ENCODE measurements at places on chromosomes 2 and 18.

DNA sequence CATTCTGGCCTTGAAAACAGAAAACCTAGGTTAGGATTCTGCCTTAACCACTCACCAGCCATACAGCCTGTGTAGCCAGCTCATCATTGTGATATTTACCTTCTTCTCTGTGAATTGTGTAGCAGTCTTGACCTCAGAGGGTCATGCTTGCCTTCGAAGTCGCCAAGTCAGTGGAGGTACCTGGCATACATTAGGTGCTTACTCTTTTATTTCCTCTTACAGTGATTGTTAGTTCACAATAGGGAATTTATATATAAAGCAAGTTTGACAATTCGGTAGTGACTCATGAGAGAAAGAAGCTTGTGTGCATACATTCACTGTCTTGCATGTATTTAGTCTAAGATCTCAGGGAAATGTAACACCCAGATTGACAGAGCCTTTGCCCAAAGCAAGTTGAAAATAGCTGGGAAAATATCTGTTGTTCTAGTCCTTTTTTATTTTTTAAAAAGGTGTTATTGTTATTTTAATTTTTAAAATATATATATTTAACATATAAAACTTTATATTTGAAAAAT lies 290.6 kb downstream of the PTGR3 start:
- no peak for DNase-seq

- no peak for DNase-seq
These were observed 97.0 kb upstream of the PAPOLG start for GRCh38 chr2:60659026-60659425.

- no peak for DNase-seq
These were observed 53.9 kb downstream of the NGEF start for GRCh38 chr2:232959139-232959538.

- no peak for DNase-seq
These were observed 22.7 kb downstream of the FAM124B start for GRCh38 chr2:224379172-224379571.

DNA sequence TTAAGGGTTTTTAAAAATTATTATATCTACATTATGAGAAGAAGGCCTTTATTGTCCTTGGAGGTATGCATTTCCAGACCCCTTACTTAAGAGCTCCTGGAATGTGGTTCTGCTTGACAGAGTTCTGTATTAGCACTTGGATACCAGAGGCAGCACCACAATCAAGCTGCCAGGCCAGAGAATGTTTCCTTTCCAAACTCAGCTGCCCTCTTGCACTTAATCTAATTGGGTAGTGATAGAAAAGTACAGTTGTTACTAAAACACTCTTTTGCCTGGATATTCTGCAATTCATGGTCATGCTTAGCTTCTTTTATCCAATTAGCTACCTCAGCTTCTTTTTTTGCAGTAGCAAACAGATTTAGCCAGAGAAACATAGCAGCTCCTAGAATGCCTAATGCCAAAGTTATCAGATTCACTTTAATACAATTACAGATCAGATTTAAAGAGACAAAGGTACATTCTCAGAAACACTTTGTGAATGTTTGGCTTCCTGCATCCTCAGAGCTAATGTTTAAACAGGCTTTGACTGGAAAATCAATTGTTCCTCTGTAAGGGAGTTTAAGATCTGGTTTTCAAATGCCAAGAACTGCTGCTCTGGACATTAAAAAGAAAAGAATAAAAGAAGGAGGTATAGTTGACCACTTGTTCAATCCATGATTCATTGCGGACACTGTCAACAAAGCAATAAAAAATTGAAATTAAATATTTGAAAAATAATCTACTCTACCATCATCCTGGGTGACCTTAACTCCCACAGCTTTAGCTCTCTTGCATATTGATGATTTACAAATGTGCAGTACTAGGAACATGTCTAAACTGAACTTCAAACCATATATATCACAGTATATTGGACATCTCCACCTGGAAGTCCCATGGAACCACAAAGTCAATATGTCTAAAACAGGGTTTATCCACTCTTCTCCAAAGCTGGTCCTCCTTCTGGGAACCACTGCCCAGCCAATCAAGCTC lies 12.8 kb downstream of the NOSTRIN start:
- no peak for DNase-seq

DNA sequence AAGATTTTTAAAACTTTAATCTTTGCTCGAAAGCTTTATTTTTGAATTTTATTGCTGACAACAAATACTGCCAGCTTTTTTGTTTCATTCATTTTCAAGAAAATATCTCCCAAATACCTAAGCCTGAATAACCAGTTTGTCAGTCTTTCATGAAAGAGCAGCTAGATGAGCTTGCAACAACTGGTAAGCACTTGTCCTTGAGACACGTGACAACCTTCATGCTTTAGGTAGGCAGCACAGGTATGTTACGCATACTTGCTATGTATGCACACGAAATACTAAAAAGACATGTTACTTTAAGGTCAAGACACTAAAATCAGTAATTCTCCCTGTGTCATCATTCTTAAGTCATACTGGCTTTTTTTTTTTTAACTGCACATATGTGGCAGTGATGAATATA lies 12.3 kb downstream of the CEBPZ start:
- DNase-seq = no peak

GRCh38 chr2:170660409-170660808 lies 54.7 kb upstream of the SP5 start:
- DNase-seq = no peak

DNA sequence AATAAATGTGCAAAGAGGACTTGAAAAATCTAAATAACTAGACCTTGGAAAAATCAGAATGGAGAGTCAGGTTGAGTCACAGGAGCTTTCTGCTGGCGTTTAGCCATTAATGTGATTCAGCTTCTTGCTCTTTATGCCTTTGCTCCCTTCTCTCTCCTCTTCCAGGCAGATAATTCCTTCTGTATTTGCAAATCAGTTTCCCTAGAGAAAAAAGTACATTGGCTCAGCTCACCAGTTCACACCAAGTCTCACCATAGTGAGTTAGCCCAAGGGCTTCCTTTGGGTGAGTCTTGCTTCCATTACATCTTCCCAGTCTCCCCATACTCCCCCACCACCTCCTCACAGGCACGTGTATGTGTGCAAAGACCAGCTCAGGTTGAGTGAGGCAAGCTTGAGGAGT lies 73.6 kb downstream of the CYBRD1 start:
- no peak for DNase-seq

GRCh38 chr2:144052083-144052482 lies 467.8 kb downstream of the ZEB2 start:
- no peak for DNase-seq

DNA sequence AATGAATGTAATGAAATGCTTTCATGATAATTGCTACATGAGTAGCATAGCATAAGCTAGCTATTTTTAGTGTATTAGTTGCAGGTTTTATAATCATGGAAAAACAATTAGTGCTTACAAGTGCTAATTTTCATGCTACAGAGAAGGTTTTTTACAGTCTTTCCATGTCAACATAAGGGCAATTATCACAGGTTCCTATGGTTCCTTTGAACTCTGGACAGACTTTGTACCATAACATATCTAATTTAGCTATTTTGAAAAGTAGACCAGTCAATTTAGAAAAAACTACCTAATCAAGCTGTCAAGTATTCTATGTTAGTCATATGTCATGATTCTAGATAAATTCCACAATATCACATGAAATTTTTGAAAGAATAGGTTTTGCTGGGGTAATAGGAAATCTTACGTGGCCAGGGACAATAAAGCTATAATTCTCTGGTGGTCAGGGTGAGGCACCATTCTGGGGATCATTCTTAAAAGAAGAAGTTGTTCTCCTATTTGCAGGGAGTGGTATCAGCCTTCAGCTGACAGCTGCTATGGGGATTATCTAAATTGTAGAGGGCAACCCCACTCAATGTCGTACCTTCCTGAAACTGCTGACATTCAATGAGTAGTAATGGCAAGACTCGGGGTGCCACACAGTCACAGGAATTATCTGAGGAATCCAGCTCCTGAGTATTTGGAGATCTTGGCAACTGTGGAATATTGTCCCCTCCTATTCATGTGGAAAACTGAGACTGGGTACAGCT lies 724.0 kb upstream of the LINC00305 start:
- DNase-seq = no peak

DNA sequence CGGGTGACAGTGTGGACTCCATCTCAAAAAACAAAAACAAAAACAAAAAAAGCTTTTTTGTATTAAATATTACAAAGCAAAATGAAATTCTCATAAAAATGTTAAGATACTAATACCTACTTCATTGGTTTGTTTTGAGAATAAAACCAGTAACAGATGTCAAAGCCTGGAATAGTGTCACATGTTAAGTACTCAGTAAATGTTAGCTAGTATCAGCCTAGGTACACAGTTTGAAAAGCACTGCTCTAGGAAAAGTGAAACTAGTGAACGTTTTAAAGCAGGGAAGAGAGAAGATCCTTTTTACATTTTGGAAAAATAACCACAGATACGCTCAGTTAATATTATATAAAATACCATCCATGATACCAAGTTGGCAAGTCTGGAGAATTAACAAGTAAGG lies 37.1 kb upstream of the ADAM17 start:
- DNase-seq = no peak

DNA sequence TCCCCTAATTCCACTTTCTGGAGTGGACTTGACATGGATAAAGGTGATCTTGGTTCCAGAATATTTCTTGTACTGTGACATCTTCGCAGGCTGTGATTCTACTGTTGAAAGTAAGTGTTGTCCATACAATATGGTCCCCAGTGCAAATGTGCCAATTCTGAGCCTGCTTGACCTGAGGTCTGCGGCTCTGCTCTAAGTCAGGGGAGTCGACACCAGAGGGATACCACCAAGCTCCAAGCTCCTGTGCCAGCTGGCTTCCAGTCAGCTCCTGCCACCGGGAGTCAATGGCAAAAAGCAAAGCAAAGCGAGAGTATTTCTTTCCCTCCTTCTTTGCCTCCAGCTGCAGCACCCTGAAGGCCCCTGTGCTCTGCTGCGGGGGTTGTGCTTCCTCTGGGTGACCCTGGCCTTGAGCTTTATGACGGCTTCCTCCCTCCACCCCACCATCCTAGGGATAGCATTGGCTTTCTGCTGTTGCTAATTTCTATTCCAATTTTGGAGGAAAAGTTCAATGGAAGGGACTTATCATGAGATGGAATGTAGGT lies 50.4 kb downstream of the SLC35F5 start:
- DNase-seq = no peak

GRCh38 chr2:3222636-3223035 lies 155.0 kb downstream of the EIPR1 start:
- no peak for DNase-seq

DNA sequence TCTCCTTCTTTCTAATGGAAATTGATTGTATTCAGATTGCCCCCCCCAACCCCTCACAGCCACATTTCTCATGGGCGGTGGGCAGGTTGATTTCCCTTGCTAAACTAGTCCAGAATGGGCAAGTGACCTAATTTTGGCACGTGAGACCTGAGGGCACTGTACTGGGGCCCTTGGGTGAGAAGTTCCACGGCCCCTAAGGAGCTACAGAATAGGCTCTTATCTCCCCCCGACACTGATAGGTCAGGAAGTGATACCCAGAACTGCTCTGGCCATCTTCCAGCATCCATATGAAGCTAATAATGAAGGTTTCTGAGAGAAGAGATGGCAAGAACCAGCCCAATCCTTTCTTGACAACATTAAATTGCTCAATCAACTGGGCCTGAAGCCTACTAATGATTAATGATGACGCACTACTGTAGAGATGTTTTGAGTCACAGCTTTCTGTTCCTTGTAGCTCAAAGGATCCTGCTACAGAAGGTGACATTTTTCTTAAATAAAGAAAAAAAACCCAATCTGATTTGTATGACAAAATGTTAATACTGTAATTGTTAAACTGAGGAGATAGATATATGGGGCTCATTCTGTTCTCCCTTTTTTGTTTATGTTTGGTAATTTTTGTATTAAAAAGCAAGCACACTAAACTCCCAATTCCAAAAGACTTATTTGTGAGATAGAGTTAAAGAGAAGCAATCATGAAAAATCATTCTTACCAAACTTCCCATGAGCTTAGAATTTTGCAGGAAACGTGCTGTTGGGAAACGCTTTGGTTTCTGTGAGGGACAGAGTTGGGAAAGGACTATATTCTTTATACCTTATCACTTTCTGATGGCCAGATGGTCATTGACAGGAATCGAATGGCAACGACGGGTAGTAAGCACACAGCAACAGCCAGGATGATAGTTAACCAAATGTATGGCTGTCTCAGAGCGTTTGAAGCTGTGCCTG lies 28.2 kb upstream of the NARS1 start:
- DNase-seq = no peak

- no peak for DNase-seq
These were observed 22.2 kb downstream of the TSN start for GRCh38 chr2:121777699-121778058.

- no peak for DNase-seq
These were observed 5.4 kb upstream of the CHRNG start for GRCh38 chr2:232533944-232534710.

DNA sequence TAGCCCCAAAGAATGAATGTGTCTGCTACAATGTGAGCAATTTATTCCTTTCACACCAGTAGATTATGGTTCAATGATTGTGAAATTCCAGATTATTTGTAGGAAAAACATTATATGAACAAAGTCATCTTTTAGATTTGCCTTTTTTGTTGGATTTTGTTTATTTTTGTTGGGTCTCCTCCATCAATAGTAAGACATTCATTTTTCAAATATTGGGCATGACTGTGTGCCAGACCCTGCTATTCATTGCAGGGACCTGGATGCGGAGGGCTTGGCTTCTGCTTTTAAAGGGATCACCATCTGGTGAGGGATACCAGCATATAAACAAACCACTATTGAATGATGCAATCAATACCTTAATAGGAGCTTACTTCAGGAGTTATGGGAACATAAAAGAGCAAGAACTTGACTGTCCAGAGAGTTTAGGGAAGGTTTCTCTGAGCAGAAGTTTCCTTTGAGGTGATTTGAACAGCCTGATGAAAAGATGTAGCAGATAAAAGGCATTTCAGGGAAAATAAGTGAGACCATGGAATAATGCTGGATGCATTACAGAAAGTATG lies 486.7 kb downstream of the EPHA4 start:
- DNase-seq = no peak

GRCh38 chr2:226754821-226755604 lies 44.6 kb downstream of the IRS1 start:
- DNase-seq = no peak

DNA sequence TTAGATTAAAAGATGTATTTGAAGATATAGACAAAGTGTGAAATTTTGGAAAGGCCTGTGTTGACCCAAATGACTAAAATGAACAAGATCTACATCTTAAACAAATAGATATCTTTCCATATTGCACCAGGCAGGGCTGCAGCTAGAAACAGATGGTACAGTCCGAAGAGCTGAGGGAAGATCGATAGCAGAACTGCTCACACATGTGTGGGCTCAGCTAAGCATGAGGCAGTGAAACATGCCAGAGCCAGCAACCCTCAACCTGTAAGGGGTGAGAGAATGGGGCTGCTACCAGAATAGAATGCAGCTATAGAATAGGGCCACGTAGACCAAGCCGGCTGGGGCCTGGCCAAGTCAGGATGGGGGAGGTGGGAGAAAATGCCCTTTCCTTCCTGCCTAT lies 87.8 kb downstream of the SLC5A7 start:
- no peak for DNase-seq

GRCh38 chr2:10523406-10524189 lies 75.5 kb upstream of the ODC1 start:
- no peak for DNase-seq

DNA sequence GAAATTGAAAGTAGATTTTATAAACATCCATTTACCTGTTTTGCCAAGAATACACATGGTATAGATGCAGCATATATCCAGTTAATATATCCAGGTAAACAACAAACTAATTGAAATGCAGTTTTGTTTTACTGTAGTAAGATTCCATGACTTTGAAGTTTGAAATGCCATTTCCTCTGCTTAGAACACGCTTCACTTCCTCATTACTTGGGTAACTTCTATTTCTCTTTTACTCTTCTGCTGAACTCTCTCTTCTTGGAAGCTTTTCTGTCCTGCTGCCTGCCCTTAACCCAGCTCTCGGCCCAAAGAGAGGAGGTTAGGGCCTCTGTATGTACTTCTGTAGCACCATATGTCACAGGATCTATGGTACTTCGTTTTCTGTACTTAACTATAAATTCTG lies 14.1 kb upstream of the IL1RL2 start:
- no peak for DNase-seq

Measured in NCI-H510A treated with DMSO at 0.1 percent for 48 hours (cell line).